Cortex of kidney (tissue), 1 donor: ENCODE measurements at places on chromosomes 6 and 20.

DNA sequence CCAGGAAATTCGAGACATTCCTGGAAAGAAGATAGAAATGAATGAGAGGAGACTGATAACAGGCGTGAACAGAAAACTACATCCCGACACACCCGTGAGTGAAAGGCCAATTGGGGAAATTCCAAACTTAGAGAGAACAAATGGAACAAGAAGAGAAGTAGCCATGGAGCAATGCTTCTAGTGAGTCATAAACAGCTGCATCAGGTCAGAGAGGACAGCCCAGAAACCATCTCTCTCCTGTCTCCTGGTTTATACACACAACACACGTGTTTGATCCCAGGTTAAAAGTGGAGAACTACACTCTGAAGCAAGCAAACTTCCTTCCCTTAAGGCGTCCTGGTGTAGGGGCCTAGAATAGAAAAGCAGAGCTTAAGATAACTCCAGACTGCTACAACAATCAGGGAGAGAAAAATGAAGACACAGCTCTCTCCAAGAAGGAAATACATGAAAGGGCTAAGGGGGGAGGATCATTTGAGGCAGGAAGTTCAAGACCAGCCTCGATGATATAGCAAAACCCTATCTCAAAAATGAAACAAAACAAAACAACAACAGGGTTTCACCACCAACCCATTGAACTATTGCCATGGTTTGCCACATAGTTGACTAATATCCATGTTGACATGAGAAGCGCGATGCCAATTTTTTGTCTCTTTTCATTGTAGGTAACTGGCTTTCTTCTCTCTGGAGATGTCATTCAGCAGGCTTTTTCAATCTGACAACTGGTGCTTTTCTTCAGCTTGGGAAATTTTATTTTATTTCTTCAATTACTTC is 26.9 kb downstream of the NRN1 start:
- DNase-seq: no peak

DNA sequence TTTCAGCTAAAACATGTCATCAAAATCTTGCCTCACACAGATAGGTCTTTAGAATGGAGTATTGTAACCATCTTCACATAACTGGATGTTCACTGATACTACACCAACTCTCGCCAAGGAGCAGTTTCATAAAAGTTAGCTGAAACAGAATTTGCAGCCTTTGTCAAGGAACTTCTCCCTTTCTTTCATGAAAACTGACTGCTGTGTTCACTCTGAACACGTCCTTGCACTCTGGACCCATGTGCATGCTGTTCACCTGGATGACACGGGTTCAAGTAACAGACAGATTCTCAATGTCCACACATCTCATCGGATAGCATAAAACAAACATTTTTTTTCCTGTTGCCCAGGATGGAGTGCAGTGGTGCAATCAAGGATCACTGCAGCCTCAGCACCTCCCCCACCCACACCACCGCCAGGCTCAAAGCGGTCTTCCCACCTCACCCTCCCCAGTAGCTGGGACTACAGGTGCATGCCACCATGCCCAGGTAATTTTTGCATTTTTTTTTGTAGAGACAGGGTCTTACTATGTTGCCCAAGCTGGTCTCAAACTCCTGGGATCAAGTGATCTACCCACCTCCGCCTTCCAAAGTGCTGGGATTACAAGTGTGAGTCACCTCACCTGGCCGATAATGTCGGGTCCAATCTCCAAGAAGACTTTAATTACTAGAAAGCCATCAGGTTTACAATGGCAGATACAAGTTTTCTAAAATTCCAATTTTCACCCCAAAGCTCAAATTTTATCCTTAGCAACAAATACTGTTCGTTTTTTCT is 9.4 kb downstream of the DIDO1 start:
- DNase-seq: no peak

- no peak for DNase-seq
Measured at GRCh38 chr6:147159536-147160374, 44.5 kb upstream of the STXBP5 start.

DNA sequence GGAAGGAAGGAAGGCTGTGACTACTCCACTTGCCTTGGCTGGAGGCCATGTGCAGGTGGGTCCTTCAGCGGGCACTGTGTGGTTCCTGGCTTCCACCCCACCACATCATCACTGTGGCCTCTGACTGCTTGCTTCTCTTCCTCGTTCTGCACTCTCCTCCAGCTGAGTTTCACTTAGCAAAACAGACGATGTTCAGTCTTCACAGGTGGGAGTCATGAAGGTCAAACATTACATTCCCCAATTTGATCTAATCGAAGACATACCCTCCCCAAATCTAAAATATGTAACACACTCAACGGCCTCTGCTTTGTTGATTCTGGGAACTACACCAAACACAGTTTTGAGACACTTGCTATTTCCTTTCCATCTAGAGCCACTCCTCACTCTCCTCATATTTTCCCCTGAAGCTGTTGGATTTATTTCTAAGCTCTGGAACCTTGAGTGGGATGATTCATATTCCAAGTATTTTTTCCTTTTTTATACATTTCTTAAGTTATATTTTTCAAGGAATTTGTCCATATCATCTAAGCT is 132.5 kb upstream of the FOXA2 start:
- DNase-seq: no peak

DNA sequence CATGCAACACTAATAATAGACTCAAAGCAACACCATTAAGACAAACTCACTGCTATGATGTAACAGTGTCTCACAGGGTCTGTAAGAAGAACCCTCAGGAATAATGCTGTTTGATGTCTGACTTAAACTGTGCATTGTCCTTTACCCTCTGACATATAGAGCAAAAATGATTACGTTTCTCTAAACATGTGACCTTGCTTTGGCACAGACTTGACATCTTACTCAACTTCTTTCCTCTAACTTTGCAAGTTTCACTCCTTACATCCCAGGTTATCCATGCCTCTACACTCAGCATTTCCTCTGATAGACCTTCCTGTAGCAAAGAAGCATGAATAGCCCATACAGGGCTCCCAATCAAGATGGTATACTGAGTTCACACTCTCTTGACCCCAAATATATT is 252.7 kb downstream of the UST start:
- DNase-seq: no peak

- DNase-seq: no peak
Measured at GRCh38 chr6:135498185-135498841, 773 bp upstream of the AHI1 start.

DNA sequence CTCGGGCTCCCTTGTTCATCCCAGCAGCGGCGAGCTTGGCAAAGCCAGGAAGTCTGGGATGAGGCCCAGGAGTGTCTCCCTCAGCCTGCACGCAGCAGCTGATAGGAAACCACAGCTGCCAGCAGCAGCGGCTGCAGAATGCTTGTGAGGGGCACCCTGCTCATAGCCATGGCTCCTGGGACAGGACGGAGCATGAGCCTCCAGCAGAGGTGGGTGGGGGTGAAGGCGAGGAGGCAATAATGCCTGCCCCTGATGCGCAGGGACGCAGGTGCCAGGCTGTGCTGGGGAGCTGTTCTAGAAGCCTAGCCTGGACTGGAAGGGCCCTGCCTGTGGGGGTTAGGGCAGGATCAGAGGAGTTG is 157.9 kb downstream of the CD83 start:
- no peak for DNase-seq

DNA sequence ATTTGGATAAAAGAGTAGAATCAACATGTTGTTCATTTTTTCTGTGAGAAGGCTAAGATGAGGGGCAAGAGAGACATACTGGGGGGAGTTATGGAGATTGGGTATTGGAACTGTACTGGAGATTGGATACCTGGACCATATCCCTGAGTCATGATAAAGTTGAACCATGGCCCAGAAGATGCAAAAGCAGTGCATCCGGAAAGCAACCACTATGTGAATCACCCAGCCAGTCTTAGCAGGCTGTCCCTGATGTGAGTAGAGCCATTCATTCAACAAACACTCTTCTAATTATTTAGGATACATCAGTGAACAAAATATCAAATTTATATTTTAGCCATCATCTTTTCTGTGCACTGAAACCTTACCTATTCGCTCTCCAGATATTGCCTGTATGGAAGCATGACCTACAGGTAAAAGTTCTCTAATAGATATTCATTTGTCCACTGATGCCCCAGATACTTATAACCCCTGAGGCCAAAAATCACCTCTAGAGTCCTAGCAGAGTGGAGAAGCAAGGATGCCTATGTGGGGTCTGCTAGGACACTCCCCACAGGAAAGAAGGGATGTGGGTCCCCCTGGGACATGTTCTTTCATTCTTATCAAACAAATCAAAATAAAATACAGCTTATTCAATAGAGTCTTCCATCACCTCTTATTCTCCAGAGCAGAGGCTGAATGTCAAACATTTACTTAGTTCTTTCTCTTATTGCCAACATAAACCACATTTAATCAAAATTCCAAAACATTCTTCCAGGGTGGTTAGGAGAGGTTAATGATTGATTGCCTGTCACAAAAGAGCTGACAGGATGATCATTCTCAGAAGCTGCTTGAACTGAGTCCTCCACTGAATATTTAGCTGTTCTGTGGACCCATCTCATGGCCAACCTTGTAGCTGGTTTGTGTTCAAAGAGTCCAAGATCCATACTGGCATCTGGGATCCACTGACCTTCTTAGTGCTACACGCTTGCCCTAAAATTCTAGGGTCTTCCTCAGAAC is 37.0 kb upstream of the PKHD1 start:
- no peak for DNase-seq

DNA sequence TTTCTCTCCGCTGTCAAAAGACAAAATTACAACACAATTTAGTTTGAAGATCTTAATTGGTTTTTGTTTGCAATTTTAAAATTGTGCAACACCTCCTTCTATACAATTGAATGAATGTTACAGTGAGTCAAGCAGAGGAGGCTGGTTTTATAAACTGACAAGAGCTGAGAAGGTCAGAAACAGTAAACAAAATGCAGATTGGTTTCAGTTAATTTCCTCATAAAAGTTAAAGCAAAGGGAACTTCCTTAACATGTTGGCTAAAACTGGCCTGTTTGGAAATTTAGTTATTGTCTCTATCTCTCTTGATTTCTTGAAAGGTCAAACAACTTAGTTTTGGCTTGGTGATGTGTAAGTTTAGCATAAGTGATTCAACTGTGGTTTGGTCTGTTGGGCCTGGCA is 22.2 kb downstream of the KHDC1L start:
- DNase-seq: no peak

DNA sequence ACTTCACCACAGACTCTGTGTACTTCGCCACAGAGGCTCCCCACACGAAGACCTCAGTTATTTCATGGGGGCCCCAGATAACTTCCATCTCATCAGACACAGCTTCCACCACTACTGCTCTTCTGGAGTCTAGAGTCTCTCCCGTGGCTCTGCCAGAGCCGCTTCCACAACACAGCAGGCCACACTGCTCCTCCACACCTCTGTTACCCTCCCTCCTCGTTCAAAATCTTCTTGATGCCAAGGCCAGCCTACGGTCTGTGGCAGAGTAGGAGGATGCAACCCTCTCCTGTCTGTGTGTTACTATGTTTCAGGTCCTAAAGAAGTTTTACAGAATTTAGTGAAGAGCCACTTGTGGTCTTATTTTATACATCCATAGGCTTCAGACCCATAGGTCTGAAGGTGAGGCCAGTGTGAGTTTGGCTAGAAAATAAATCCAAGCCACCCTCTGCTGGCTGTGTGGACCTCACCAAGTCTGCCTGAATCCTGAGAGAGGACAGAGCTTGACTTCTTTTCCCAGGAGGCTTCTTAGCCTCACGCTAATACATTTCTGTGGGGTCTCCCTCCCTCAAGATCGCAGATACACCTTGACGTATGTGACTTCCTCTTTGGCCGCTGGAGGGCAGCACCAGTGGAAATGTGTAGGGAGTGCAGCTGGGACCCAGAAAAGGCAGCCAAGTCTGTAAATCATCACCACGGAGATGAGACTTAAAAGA is 197.7 kb downstream of the FAXC start:
- DNase-seq: no peak

DNA sequence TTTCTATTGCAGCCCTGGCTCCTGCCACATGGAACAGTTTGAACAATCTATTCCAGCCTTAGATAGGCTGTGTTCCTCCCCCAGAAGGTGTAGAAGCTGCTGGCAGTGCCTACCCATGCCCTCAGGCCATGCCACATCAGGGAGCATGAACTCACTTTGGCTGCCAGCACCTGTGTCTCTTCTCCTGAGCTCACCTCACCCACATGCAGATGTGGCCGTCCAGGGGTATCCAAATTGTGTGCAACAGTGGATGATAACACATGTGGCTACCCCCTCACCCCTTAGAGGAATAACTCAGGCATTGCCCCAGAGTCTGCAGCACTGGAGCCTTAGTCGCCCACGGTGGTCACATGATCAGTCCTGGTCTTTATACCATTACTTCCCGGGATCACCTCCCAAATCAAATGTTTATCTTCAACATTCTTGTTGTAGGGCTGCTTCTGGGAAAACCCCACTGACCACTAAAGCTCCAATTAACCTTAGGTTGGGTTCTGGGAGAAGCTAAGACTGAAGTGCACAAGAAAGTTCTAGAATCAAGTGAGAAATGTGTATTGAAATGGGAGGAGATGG is 110.4 kb downstream of the BANF2 start:
- DNase-seq: no peak

DNA sequence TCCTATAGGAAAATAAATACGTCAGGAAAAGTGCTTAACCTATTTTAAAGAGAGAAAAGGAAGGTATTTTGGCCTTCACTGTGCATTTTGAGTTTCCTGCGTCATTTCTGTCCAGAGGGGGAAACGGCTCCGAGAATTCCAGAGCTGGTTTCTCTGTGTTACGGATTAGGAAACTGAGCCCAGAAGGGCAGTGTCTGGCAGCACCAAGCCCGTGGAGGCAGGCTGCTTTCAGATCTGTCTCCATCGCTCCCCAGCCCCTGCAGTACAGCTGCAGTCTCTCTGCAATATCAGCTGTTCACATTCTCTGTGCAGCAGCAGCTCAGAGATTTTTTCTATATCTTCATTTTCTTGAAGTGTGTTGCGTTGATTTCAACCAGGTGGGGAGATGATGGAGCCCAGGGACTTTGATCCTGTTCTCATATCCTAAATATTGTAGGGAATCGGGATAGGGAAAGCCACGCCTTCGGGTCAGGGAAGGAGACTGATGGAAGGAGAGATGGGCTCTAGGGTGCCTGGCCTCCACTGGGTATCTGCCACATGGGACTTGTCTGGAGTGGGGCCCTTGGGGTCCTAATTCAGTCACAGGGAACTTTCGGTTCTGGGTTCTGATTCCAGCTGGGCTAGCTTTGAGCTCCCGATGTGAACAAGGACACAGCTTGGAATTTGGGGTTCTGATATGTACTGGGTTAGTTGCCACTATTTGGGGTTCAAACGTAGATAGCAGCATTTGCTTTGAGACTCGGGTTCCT is 2.8 kb downstream of the ANKRD60 start:
- no peak for DNase-seq

DNA sequence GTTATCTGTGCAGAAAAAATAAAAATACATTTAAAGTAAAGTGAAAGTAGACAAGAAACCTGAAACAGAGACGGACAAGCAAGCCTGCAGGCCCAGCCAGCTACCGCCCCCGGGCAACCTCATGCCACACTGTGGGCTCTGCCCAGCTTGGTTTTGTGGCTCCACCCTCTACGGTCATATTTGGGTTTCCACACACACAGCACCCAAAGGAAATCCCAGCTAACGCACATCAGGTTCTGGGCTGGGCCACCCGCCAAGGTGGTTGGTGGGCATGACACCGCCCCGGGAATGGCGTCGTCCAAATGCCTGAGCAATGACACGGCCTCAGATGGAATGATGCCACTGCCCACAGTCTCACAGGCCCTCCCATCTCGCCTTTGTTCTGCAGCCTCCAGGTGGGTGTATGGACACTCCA is 22.9 kb downstream of the FAM110A start:
- no peak for DNase-seq
